Aorta (tissue), 5 donors: ENCODE measurements at places on chromosomes 16 and 17. TPM values are rescaled to one million over a fixed set of nuclear protein-coding genes. Genes with fewer than 3 reads are reported as not detected.

The SCRN2 gene
- total RNA-seq = 37.6 TPM

GRCh38 chr17:14918540-14918939 lies 346.6 kb downstream of the PMP22 start:
- DNase-seq = no peak
- H3K36me3 ChIP-seq = no peaks in the 10 kb centered on the region

The KRT9 gene
- total RNA-seq = not detected

GRCh38 chr16:23434380-23434779 lies 18.6 kb downstream of the COG7 start:
- H3K4me1 ChIP-seq = no peaks in the 10 kb centered on the region
- no peak for DNase-seq
- H3K27me3 ChIP-seq = no peaks in the 10 kb centered on the region
- no peak overlapping the region for H3K27ac ChIP-seq
- no peak overlapping the region for H3K4me3 ChIP-seq

GRCh38 chr17:77778636-77779489 lies 179.6 kb upstream of the TNRC6C start:
- H3K27ac ChIP-seq = peak overlapping the region; percentile 91
- H3K36me3 ChIP-seq = no peaks in the 10 kb centered on the region
- H3K4me1 ChIP-seq = no peaks in the 10 kb centered on the region
- peak; percentile 92 for DNase-seq
- H3K4me3 ChIP-seq = no peak overlapping the region
- H3K27me3 ChIP-seq = no peaks in the 10 kb centered on the region
